ENCODE measurements at places on chromosomes 7 and 10. TPM values are rescaled to one million over a fixed set of nuclear protein-coding genes. Genes with fewer than 3 reads are reported as not detected.

ACSL5 gene
- 3.3 TPM for total RNA-seq

ZWINT gene
- total RNA-seq: 65.8 TPM

PCGF6 gene
- 16.2 TPM for total RNA-seq

DNA sequence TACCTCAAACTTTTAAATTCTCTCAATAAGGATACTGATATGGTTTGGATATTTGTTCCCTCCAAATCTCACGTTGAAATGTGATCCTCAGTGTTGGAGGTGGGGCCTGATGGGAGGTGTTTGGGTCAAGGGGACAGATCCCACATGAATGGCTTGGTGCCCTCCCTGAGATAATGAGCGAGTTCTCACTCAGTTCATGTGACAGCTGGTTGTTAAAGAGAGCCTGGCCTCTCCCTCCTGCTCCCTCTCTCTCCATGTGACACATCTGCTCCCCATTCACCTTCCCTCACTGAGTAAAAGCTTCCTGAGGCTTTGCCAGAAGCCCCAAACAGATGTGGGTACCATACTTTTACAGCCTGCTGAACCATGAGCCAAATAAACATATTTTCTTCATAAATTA is 19.2 kb downstream of the ABCB4 start:
- no peak for DNase-seq

- no peak for DNase-seq
These were observed 15.2 kb downstream of the GPR85 start for GRCh38 chr7:113071465-113071864.

- DNase-seq: no peak
These were observed 160.9 kb downstream of the LRRC4 start for GRCh38 chr7:127870231-127870907.

DNA sequence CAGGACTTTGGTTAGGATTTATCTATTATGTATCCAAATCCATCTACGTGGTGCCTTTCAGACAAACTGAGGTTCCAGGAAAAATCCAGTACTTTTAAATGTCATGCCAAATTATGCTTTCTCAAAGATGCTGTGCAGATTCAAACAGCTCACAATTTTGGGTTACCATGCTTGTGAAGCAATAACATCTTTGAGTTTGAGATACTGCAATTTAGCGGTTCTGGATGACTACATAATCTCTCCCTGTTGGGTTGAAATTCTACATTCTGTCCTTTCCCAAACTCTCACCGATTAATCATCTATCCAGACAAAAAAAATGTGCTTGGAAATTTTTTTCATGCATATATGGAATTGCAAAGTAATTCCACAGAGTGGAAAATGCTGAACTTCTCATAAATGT is 3.5 kb downstream of the RHOBTB1 start:
- DNase-seq: no peak

Measured in epithelial cell of proximal tubule (primary cell).